ENCODE measurements at places on chromosomes 12 and 14.

- no peak for DNase-seq
Measured at GRCh38 chr14:33568935-33569579, 381.8 kb downstream of the EGLN3 start.

DNA sequence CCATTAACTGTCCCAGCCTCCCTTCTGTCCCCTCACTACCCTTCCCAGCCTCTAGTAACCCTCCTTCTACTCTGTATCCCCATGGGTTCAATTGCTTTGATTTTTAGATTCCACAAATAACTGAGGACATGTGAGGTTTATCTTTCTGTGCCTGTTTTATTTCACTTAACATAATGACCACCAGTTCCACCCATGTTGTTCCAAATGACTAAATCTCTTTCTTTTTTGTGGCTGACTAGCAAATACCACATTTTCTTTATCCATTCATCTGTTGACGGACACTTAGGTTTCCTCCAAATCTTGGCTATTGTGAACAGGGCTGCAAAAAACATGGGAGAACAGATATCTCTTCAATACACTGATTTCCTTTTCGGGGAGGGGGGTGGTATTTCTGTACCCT, 65.7 kb downstream of the PRKD1 start:
- no peak for DNase-seq

DNA sequence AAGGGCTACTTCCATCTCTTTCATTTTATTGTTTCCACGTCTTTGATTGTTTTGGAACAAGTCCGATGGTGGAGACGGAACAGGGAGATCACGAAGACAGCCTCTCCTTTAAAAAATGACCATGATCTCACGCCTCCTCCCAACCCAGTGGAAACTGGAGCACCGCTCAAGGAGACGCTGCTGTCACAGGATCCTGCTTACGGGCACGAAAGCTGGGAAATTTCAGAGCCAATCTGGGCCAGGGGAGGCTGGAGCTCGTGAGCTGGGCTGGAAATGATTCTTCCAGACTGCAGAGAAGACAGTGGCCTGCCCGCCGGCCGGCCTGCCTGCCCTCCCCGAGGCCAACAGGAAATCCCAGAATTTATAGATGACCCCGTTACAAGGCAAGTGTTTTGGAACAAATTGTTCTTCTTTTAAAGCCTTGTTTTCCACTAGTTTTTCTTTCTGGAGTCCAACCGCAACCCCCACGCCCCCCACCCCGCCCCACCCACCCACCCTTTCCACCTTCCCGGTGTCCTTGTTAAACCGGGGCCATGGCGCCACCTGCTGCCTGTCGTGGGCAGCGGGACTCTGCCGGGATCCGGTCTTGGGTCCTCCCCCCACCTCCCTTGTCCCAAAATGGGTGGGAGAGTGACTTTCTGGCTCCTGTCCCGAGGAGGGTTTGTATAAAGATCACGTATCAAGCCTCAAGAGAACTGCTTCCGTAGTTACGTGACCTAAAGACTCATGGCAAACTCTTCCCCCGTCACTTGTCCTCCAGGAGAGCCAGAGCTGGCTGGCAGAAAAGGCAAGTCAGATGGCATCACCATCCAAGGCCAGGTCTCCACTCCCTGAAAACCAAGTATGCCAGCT, 40.3 kb downstream of the MAP1LC3B2 start:
- peak; percentile 81 for DNase-seq

GRCh38 chr12:93115646-93116045, 186.6 kb upstream of the EEA1 start:
- no peak for DNase-seq

DNA sequence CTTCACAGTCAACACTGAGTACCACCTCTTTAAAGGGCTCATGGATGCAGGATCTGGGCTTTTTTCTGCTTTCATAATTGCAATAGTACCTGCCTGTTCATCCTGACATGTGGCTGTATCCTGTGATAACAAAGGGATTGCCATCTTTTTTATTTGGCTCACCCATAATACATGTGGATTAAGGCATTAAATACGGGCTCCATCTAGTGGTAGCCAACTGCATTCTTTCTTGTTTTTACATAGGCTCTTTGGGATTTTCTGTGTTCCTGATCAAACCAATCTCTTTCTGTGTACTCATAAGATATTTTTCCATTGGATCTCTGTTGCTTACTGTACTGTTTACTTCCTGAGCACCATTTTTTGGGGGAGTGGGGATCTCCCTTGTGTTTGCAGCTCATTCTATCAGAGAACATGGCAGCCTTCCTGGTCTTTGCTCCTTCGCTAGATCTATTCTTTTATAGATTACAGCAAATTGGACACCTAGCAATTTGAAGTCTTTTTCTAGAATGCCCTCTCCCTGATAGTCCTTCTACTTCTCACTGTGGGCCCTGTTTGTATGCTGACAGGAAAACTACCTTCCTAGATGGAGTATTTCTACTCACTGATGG, 723.4 kb upstream of the MDGA2 start:
- DNase-seq = peak; percentile 51

- no peak for DNase-seq
Measured at GRCh38 chr12:20701106-20701505, 6.0 kb downstream of the SLCO1C1 start.

DNA sequence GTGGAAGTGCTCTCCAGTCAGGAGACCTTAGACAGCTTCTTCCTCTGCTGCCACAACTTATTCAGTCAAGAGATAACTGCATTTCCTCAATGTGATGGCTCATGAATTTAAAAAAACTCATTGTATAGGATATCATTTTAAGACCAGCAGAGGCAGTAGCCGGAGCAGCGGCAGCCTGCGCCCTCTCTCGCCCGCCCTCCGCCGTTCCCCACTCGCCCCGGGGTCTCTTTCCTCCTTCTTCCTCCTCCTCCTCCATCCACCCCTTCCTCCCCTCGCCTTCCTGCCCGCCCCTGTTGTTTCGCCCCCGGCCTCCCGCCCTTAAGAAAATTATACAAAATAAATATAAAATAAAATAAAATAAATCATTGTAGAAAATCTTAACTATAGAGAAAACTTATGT, 687.6 kb downstream of the FLRT2 start:
- DNase-seq = no peak

DNA sequence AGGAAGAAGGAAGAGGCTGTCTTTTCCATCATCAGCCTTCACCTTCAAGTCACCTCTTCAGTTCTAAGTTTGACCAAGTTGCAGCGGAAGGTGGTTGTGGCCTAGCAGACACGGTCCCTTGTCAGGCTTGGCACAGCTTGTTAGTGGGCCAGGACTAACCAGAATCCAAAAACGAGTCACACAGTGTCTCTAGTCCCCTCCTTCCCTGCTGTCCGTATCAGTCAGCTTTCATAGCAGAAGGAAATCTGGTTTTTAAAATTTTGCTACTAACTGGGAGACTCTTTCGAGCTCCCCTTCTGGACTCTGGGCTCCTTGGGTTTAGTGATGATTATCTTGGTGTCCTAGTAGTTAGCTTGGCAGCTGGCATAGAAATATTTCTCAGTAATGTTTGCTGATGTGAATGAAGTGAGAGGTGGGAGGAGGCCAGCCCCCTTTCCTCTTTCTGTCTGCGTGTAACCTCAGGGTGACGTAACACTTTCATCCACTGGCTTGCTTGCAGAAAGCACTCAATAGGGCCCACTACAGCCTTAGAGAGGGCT, 3.8 kb downstream of the ETV6 start:
- DNase-seq = no peak

- DNase-seq = no peak
Measured at GRCh38 chr12:117921929-117922777, 46.6 kb downstream of the KSR2 start.

DNA sequence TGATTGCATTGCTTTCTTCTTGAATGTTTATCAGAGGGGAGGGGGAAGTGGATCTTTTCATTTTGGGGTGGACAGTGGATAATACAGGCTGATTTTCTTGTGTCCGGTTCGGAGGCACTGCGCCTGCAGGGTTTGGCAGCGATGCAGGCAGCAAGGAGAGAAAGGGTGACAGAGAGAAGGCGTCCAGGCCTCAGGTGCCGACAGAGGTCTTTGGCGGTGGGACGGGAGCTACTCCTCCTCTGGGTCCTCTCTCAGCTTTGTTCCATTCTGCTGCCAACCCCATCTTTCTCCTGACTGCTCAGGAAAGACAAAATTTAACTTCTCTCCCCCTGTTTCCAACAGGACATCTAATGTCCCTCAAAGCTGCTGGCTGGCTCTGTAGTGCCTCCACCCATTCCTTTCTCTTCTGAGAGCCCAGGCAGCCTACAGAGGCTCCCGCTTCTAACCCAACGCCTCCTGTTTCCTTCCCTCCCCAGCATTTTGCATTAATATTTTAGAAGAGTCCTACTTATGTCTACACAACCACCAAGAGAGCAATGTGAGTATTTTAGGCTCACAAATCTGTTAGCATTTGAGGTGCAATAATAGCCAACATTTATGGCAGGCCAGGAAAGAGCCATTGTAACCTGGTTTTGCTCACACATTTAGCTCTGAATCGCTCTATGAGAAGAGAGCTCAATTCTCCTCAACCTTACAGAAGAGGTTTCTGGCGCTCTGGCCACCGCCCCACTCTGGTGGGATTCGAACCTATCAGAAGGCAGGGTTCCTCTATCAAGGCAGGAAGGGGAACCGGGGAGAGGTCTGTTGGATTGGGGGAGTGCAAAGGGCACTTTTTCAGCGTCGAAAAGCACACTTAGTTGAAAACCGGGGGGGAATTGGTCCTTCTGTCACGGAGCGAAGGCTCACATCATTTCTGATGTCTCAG, 7.1 kb upstream of the TBX5 start:
- DNase-seq = no peak

All from ACHN (cell line).